ENCODE measurements at places on chromosomes 16 and 17.

DNA sequence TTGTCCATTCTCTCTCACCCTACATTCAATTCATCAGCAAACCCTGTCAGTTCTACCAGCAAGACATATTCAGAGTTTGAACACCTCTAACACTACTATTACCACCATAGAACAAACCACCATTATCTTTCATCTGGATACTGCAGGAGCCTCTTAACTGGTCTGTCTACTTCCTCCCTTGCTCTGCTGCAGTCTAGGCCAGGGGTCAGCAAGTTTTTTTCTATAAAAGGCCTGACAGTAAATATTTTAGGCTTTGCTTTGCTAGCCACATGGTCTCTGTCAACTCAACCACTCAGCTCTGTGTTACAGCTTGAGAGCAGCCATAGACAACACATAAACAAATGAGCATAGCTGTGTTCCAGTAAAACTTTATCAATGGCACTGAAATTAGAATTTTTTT, 13.8 kb downstream of the KCTD19 start:
- no peak for DNase-seq

- DNase-seq = no peak
These were observed 12.8 kb downstream of the CANT1 start for GRCh38 chr17:78996781-78997201.

DNA sequence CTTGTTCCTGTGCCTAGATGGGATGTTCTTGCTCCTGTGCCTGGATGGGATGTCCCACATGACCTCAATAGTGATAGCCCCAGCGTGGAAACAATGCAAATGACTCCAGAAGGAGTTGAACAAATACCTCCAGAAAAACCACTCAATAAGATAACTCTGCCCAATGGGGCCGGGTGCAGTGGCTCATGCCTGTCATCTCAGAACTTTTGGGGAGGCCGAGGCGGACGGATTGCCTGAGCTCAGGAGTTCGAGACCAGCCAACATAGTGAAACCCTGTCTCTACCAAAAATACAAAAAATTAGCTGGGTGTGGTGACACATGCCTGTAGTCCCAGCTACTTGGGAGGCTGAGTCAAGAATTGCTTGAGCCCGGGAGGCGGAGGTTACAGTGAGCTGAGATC, 15.2 kb upstream of the LITAF start:
- DNase-seq = no peak

DNA sequence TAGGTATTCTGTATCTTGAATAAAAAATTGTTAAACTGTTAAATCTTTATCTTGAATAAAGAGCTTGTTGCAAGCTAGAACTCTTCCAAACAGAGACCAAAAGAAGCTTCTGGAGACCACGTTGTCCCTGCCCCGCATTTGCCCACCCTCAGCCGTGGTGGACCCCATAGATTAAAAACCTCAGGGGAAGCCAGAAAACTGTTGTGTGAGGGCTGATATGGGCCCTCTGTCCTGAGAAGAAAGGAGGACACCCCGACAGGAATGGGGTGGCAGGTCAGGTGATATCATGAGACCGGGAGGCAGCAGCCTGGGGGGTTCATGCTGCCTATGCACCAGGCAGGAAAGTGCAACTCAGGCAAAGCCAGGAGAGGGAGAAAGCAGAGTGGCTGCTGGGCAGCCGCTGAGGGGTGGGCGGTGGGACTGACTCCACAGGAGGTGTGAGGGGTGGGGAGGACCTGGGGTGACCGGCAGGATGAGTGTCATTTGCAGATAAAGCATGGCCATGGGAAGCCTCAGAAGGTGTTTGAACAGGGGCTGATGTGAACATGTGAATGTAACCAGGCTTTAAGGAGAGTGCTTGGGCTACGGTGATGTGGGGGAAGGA, 147.8 kb downstream of the IRF8 start:
- DNase-seq = no peak

GRCh38 chr17:32267690-32268205, 2.1 kb downstream of the RHBDL3 start:
- DNase-seq = no peak

GRCh38 chr17:3536716-3537115, 20.9 kb downstream of the TRPV3 start:
- DNase-seq = no peak

GRCh38 chr17:32873114-32873513, 3.8 kb downstream of the MYO1D start:
- no peak for DNase-seq

DNA sequence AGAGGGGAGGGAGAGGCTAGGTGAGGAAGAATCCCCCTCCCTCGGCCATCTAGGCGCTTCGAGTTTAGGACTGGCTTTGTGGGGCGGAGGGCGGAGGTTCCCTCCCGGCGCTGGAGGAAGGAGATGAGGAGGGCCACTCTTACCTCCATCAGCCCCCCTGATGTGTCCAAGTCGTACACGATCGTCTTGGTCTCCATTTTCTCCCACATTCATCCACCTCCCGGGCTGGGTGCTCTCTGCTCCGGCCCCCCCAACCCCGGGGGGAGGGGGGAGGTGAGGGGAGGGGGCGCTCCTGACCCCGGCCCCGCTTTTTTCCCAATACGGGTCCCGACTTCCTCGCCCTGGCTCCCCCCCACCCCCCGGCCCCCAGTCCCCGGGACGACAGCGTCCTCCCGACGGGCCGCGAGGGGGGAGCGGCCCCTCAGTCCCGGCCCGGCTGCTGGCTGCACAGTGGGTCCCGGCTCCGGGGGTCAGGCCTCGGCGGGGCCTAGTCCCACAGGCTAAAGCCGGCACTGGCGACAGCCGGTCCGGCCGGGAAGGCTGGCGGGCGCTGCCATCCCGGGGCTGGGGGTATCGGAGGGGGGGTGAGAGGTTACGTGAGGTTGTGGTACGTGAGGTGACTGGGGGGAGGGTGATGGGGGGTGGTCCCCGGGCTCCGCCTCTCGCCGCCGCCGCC, 428 bp downstream of the PHF12 start:
- no peak for DNase-seq

- no peak for DNase-seq
These were observed 269.5 kb downstream of the STX8 start for GRCh38 chr17:9306086-9306485.

DNA sequence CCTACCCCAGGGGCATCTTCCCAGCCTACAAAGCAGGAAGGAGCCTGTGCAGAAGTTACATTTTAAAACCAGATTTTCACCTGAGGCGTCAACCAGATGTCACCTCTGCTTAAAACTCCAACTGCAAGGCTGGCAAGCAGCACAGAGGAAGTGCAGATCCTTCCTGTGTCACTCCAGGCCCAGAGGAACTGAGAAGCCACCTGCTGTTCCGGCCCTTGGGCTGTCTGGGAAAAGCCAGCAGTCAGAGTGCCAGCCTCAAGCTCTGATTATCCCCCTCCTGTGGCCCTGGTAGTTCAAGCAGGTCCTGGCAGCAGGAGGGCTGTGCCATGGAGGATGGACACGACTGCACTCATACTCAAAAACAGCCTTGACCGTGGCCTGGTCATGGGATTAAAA, 10.2 kb downstream of the POLR2C start:
- no peak for DNase-seq

- no peak for DNase-seq
These were observed 25.1 kb upstream of the RMI2 start for GRCh38 chr16:11320170-11320569.

DNA sequence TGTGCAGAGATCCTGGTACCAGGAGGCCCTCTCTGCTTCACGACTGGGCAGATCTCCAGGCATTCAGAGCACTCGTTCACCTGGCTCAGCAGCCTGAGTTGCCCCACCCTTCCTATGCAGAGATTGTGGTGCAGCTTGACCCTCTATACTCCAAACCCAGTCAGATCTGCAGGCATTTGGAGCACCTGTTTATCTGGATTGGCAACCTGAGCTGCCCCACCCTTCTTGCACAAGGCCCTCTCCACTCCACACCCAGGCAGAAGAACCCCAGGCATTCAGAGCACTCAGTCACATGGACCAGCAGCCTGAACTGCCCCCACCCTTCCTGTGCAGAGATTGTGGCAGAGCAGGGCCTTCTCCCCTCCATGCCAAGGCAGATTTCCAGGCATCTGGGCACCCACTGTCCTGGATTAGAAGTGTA, 88.4 kb upstream of the CDH5 start:
- DNase-seq = no peak

- DNase-seq = no peak
These were observed 87.9 kb downstream of the ZNF423 start for GRCh38 chr16:49767998-49768397.

DNA sequence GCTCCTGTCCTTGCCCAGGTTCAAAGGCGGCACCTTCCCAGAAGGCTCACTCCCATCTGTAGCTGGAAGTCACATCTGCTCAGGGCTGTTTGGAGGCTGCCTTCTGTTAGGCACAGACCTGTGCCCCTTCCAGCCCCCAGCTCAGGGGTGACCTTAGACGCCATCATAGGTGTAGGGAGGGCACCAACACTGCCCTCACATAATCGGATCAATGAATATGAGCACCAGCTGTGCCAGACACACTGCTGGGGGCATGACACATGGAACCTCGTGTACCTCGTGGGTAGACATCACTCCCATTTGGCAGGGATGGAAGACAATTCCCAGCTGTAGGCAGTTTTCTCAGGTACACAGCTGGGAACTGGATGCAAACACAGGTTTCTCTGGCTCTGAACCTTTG, 220.7 kb upstream of the ASIC2 start:
- no peak for DNase-seq

GRCh38 chr17:76487451-76488192, 13.6 kb downstream of the RHBDF2 start:
- no peak for DNase-seq

GRCh38 chr17:39913989-39914388, 4.4 kb downstream of the GSDMB start:
- DNase-seq = no peak

DNA sequence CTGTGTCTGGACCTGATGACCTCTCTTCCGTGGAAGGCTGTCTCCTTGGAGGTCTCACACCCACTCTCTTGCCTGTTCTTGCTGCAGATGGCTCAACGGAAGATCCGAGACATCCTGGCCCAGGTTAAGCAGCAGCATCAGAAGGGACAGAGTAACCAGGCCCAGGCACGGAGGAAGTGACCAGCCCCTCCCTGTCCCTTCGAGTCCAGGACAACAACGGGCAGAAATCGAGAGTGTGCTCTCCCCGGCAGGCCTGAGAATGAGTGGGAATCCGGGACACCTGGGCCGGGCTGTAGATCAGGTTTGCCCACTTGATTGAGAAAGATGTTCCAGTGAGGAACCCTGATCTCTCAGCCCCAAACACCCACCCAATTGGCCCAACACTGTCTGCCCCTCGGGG, 52.1 kb downstream of the IGF2BP1 start:
- no peak for DNase-seq

- no peak for DNase-seq
These were observed 18.7 kb downstream of the ZNF200 start for GRCh38 chr16:3216263-3216640.

DNA sequence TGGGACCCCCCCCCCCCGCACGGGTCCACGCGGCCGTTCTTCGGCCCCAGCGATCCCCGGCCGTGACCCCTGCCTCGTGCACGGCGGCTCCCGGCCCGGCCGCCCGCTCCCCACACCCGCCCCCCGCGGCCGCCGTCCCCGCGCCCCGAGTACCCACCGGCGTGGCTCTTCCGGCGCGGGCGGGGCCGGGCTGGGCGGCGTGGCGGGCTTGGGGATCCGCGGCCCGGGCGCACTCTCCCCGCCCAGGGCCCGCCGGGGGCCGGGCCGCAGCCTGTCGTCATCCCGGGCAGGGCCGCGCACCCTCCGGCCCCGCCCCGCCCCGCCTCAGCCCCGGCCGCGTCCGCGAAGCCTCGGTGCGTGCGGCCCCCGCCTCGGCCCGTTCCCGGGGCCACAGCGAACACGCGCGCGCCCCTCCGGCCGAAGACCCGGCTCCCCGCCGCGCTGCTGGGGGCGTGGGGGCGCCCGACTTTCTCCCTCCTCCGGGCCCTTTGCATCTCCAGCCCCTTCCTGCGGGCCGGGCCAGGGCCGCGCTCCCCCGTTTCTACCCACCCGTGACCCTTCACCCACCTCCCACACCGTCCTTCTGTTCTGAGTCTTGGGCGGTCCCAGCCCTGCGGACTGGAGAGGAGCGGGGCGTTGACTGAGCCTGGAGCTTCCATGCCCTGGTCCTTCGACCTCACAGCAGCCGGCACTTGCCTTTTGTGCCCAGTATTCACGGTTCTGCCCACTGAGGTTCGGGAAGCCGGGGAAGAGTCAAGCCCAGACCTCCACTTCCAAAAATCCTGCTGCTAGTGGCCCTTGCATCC, 840 bp downstream of the MYO1C start:
- DNase-seq = no peak

GRCh38 chr16:58107709-58108108, 21.5 kb downstream of the CFAP20 start:
- DNase-seq = no peak

GRCh38 chr16:89506791-89507191, 1.4 kb upstream of the SPG7 start:
- no peak for DNase-seq

DNA sequence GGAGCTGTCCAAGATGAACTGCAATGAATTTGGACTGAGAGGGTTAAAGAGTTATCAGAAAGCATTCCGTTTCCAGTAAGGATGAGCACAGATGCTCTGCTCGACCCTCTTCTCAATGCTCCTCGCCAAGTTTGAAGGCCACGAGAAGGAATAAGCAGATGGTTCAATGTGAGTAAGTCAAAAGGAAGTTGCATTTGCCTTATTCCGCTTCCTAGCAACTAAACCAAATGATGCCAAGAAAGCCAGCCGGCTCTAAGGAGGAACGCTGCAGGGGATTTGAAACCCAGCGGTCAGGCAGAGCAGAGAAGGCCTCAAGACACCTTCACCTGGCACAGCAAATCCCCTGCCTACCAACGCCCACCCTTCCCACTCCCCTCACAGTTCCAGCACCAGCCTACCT, 52.1 kb upstream of the CNEP1R1 start:
- DNase-seq = no peak

DNA sequence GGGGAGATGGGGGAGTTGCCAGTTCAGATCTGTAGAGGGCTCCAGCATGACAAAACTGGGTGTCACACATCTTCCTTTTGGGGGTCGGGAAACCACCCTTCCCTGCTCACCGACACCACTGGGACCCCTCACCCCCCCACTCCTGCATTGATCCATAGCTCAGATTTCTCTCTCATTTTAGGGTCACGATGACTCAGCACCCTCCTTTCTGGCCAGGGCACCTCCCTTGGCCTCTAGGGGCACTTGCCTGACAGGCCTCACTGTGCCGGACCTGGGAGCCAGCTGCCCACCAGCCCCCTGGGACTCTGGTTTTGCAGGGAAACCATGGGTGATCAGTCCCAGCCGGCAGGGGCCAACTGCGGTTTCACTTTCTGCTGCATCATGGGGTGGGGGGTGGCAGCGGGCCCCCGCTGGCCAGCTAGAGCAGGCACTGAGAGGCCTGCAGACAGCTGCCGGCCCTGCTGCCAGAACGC, 239.4 kb downstream of the MRTFB start:
- DNase-seq = no peak

DNA sequence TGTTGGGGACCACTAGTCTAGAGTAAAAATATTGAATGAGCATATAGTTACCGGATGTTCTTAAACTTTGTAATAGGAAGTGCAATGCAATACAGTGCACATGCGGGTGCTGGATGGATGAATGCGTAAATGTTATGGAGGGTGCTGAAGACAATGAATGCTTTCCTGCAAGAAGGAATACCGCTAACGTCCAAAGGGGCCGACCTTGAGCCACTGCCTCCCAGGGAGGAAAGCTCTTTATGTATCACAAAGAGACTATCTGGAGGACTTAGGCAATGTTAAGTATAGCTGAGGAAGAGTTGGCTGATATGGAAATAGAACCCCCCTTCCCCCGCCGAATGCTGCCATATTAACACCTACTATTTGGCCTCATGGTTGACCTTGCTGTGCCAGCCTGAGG, 27.5 kb upstream of the SHCBP1 start:
- DNase-seq = no peak

All from NCI-H1048 (cell line).